ENCODE measurements at places on chromosomes 1 and 21. TPM values are rescaled to one million over a fixed set of nuclear protein-coding genes. Genes with fewer than 3 reads are reported as not detected.

DNA sequence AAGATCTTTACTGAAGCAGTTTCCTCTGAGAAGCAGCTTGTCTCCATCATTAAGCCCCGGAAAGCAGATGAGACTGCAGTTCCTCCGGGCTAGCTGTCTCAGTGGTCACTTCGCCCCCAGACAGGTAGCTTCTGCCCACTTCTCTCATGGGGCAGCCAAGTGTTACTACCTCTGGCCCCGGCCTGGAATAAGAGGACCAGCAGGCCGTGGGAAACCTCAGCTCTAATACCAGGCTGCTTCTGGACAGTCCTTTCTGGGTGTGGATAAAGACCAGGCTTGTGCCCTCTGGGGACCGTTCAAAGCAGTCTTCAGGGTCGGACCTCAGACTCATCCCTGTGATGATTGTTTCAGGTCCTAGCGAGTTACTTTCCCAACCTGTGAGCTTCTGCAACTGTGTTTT is 54.8 kb downstream of the RUNX3 start:
- DNase-seq: no peak

- DNase-seq: peak; percentile 9
These were observed 126.7 kb downstream of the TRABD2B start for GRCh38 chr1:47870480-47870879.

ADPRS gene
- total RNA-seq: 60.6 TPM

SLC6A17 gene
- total RNA-seq: 0.59 TPM

TBX15 gene
- total RNA-seq: 2.9 TPM

DNA sequence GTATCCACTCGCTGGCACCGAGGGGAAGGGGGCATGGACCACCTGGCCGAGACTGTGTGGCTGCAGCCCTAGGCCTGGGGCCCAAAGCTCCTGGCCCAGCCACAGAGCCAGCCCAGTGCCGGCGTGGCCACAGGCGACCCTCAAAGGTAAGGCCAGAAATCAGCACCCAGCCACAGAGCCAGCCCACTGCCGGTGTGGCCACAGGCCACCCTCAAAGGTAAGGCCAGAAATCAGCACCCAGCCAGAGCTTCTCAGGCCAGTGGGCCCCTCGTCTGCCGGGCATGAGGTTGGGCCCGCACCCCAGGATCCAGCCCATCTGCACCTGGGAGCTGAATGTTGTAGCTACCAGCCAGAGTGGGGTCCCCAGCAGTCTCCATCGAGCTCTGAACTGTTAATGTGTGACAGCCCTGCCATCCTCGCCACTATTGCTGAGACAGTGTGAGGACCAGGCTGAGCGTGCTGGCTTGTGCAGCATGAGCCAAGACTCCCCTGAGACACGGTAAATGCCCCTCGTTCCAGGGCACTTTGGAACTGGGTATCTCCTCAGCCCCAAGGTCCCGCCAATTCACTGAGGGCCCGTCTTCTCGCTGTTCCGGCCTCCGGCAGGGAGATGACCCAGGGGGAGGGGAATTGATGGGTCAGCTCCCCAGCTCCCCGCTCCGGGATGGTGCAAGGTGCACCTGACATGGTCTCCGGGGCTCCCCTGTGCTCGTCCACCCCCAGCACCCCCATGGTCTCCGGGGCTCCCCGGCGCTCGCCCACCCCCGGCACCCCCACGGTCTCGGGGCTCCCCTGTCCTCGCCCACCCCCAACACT is 4.7 kb upstream of the FTCD start:
- no peak for DNase-seq

- DNase-seq: no peak
These were observed 275.9 kb upstream of the C1orf105 start for GRCh38 chr1:172144445-172145061.

- DNase-seq: peak; percentile 89
These were observed 199.1 kb downstream of the DYRK1A start for GRCh38 chr21:37565530-37566223.

DNA sequence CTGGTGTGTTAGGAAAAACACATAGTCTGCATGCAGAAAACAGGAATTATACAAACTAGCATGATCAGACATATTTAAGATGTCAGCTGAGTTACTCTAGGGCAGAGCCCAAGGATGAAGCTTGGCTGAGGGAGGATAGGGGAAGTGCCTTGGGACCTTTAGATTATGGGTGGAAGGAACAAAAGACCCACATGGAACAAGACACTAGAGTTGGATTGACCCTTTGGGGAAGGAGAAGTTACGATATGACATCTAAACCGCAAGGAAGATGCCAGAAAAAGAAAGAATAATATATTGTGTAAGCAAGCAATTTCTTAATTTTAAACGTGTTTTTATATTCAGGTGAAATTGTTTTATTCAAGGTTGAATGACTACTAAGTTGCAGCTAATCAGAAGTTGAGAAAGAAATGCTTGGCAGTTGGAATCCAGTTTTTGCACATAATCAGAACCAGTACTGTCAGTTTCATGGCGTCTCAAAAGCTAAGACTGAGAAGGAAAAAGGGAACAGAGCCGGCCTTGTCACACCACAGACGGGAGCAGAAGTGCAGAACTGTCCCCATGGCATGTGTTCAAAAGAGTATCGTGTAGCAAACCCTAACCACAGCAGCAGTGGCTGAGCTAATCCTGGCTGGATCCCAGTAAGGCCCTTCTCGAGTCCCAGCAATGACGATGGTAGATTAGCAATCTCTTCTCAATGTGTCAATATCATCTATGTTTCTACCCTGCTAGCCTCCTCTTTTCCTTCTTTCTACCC is 31.2 kb upstream of the IFNAR2 start:
- DNase-seq: peak; percentile 61

- DNase-seq: peak; percentile 7
These were observed 39.0 kb downstream of the TTLL7 start for GRCh38 chr1:83959824-83960498.

HAPLN2 gene
- not detected for total RNA-seq

All from M059J (cell line).